ENCODE measurements at places on chromosomes 6 and 20.

DNA sequence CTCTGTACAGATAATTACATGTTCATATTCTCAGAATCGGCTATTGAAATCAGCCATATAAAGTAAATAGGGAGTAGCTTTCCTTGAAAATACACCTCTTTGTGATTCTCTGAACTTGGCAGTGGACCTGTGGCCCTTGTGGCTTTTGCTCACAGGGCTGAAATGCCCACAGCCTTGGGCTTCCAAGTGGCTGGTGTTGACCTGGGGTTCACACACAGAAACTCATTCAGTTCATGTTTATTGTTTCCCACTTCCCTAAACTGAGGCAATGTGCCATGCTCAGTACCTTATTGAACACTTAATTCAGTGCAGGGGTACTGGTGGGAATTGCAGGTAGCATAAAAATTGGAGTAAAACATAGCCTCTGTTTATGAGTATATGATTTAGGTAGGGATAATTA lies 19.1 kb upstream of the TULP4 start:
- no peak for DNase-seq

- no peak for DNase-seq
Observed at GRCh38 chr6:163897030-163897429, 482.5 kb downstream of the QKI start.

GRCh38 chr6:3231247-3232016 lies 4.0 kb upstream of the TUBB2B start:
- peak; percentile 95 for DNase-seq

DNA sequence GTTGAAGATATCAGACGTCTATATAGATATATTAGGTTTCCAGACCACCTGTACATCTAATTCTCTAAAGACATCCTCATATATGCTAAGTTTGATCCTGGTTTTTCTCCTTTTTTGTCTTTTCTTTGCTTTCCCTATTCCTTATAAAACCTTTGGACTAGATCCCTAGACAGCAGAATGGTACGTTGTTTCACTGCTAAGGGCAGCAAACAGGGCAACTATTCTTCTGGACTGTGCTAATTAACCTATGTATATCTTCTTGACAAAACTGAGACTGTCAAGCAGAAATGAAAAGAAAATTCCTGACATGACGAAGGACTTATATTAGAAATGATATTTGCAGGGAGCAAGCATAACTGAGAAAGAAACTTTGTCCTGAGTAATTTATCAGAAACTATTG lies 19.1 kb downstream of the ME1 start:
- DNase-seq = no peak

DNA sequence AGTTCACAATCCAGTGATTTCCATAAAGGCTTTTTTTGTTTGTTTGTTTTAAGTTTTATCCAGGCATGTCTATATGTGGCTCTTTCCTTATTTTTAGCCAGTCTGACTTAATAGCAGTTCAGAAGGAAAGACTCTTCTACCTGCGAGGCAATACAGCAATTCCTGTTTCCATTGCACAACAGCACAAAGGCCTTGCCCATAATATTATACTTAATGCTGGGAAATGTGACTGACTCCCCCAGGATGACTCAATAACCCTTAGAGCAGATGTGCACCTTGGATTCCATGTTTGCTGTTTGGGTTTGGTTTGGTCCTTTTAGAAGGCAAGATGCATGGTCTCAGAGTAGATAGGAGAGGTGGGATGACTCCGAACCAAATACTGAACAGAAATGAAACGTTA lies 184.1 kb downstream of the MTFR2 start:
- no peak for DNase-seq

GRCh38 chr6:74114428-74114827 lies 418.4 kb downstream of the CD109 start:
- DNase-seq = no peak

DNA sequence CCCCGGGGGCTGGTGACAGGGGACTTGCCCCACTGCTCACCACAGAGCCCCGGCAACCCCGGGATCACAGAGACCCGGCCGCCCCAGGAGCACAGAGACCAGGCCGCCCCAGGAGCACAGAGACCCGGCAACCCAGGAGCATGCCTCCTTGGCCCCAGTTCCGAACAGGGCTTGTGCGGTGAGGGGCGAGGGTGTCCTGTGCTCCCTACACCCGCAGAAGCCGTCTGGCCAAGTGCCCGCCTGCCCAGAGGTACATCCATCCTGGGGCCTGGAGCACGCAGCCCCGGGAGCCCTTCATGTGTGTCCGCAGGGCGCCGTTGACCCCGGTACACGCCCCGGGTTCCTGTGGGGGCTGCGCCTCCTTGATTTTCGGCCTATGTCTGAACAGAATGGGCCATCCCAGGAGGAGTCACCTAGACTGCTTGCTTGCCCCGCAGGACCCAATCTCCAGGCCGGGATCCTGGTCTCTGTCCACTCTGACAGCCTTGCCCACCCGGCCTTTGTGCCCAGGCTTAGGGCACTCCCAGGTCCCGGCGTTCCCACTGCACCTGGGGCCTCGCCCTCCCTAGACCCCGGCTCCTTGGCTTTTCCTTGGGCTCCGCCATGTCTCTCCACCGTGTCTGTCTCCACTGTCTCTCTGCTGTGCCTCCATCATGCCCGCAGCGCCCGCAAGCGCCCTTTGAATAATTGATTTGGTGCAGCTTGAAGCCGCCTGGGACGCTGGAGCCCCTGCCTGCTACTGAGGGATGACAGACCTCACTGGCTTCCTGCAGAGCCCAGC lies 219.8 kb downstream of the ERMARD start:
- no peak for DNase-seq

GRCh38 chr20:37330316-37330715 lies 15.6 kb upstream of the SRC start:
- DNase-seq = no peak

DNA sequence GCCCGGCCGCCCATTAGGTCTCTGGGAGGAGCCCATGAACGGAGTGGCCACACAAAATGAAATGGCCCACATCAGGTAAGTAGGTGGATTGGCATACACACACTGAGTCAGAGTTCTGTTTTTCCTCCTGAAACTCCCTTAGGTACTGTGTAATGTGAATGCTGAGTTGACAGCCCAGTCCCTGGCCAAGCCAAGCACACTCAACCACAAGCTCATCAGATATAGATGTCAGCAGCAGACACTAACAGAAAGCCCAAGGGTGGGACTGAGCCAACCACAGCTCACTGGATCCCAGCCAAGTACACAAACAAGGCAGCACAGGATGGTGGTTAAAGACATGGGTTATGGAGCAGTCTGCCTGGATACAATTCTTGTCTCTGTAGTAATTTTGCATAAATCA lies 403.4 kb downstream of the GJA1 start:
- no peak for DNase-seq

DNA sequence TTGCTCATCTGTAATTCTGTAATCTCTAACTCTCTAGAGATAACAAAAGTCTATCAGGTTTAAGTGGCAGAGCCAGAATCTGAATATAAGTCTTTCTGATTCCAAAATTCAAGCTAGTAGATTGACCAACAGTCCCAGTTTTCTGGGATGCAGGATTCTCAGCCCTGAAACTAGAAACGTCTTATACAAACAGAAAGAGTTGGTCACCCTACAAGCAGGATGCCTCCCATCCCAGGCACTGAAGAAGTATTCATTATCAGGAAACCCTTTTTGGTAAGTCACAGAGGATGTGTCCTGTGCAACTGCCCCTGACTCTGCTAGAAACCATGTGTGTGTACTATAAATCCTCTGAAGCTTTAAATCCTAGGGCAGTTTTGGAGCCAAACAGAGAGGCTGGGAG lies 135.0 kb downstream of the CARMIL1 start:
- DNase-seq = no peak

DNA sequence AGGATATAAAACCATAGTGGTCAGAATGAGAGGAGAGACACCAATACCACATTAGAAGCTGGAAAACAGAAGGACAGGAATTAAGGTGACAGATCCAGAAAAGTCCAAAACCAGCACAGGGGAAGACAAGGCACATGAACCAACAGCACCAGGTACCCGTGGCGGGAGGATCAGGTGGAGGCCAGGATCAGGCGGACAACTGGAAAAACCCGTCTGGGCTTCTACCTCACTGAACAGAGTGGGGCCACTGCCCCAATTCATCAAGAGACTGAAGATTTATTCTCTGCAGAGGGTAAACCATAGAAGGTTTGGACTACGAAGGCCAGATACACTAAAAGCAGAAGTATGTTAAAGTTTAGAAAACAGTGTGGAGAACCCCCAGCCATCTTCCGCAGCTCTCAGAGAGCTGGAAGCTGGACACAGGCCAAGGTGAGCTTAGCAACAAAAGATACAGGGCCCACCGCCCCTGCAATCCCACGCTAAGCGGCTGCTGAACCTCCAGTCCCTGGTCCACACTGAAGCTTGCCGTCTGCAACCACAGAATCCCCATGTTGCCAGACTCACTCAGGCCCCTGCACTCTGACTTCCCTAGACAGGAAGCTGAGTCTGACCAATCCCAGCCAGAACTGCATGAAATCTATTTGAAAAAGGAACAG lies 29.9 kb downstream of the ABHD12 start:
- DNase-seq = no peak

DNA sequence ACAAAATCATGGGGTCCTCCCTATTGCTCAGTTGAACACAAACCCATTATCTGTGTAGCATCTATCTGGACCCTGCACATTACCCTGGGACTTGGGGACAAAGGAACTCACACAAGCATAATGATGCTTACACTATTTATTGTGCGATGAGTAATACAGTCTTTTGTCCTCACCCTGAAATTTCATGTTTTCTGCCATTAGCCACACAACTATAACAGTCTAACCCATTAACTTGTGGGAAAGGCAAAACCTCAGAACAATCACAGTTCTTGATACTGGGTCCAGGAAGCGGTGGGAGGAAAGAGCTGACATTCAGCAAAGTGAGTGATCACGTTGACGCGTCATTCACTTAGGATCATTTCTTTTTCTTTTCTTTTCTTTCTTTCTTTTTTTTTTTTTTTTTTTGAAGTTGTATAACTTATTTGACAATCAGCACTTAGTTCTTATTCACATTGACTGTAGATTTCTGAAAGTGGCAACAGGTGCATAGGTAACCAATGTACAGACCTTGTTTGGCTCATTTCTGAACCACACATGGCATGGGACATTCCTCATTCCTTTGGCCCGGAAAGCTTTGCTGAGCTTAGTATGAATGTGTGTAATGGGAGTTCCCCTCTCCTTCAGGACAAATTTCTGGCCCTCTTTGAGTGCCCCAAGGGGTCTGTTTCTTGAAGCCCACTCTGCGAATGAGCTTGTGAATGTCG lies 94.8 kb upstream of the CNKSR3 start:
- DNase-seq = peak; percentile 10

- DNase-seq = no peak
Observed at GRCh38 chr6:151136141-151136755, 103.5 kb upstream of the AKAP12 start.

- no peak for DNase-seq
Observed at GRCh38 chr6:7262746-7263518, 50.1 kb downstream of the SSR1 start.

DNA sequence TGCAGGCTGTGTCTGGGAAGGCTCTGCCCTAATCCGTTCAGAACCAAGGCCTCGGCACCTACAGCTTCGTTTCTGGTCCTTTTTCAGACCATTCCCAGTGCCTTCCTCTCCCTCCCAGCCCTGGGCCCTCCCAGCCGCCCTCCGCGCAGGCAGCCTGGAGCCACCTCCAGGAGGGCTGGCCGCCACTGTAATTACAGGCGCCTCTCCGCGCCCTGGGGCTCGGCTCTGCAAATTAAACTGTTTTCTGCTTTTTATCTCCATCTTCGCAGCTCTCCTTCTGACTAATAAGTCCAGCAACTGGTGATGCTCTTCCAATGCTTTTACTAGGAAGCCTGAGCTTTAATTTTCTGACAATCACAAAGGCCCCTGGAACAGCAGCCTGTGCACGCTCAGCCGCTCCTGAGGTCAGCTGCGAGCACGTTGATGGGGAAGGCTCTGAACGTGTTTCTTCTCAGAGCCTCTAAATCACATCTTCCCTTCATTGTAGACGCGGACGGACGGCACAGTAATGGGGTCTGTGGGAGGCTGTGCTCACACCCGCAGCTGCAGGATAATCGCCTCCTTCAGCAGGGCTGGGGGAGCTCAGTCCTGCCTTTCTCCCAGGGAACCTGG lies 194.6 kb downstream of the DLL1 start:
- peak; percentile 49 for DNase-seq

GRCh38 chr6:85581572-85581971 lies 12.1 kb downstream of the SNX14 start:
- no peak for DNase-seq

- DNase-seq = no peak
Observed at GRCh38 chr6:168374051-168374502, 54.5 kb upstream of the DACT2 start.

- DNase-seq = no peak
Observed at GRCh38 chr6:3749977-3750316, 1.6 kb downstream of the PXDC1 start.

- DNase-seq = no peak
Observed at GRCh38 chr20:57167292-57167655, 99.2 kb downstream of the BMP7 start.

DNA sequence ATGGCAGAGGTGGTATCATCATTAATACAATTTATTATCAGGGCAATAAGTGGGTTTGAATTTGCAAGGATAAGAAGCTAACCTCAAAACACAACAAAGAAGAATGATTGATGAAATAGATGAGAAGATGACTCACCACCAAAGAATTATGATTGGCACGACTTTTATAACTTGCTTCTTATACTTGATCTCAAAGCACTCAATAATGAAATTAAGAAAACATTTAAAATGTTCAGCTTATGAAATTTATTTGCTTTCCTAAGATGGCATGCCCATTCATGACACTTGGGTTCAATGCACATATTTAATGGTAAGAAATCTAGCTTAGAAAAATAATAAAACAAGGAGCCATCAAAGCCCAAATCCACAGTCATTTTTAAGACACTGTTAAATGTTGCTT lies 477.5 kb downstream of the GJA1 start:
- DNase-seq = no peak

DNA sequence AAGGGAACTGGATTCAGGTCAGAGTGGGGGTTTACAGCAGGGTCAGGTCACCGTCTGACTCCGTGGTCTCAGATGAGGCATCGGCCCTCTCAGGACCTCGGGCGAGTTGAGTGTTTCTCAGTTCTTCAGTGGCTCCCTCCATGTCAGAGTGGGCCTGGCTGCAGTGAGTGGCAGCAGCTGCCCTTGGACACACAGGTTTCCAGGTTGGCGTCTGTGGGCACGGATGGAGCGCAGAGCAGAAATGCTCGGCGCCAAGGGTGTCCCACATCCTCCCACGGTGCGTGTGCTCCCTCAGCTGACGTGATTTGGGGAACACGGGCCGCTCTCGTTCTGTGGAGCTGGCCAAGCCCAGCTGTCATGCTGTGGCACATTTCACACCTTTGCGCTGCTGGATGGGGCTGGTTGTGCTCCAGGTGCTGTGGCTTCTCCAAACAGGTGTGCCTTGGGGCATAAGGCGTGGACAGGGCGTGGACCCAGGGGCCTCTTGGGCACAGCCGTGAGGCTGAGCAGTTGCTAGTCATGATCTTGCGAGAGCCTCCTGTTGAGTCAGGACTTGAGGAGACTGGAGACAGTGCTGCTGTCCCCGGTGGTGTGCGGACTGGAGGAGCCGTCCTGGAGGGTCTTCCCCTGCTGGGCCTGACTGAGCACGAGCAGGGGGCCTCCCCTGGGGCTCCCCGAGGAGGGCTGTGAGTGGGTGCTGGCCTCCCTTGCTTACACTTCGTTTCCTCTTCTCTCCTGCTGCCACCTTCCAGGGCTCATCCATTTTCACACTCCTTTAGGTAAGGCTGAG lies 9.5 kb upstream of the DNAJC5 start:
- no peak for DNase-seq
